ENCODE measurements at places on chromosomes 2 and 18.

GRCh38 chr2:133835821-133836619, 267.8 kb upstream of the NCKAP5 start:
- no peak for DNase-seq

DNA sequence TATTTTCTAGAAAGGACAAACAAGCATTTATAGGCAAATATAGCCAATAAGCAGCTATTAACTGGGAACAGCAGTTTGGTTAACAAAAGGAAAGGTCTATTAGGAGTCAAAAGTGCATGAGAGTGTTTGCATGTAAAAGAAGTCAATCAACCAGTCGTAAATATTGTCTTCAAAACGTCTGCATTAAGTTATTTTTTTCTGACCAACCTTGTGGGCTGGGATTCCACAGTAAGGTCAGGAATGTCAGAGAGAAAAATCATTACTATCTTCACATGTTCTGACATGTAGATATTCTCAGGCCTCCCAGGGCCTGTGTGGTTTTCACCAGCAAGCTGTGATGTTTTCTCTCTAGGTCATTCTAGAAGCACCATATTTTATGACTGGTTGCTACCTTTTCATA, 922.5 kb downstream of the SUCLG1 start:
- DNase-seq, result no peak

GRCh38 chr2:226483143-226483542, 316.5 kb downstream of the IRS1 start:
- DNase-seq, result no peak

- DNase-seq, result no peak
These were observed 405.5 kb downstream of the PARD3B start for GRCh38 chr2:204950695-204951346.

GRCh38 chr2:217934321-217935131, 68.3 kb downstream of the TNS1 start:
- no peak for DNase-seq

DNA sequence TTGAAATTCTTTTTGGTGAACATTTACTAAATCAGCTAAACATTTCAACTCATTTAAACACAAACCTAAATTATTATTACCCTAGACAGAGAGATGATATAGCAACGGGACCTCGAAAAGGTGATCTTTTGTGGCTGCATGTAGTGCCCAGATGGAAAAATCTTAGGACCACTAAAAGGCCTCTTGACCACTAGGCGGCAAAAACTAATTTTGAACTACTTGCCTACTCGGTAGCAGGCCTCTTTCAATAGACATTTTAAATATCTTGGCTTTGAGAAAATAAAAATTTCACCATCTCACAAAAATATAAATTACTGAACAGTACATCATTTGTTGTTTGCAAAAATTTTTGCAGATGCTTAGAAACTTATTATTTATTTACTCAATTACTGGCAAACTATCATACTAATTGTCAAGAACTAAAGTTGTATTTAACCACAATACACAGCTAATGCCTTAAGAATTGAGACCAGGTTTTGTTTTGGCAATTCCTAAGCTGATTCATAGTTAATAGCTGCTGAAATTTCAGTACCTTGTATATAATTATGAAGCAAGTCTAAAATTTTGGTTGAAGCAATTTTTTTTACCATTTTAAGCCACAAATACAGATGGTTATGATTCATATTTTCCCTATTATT, 9.4 kb downstream of the COL3A1 start:
- no peak for DNase-seq

DNA sequence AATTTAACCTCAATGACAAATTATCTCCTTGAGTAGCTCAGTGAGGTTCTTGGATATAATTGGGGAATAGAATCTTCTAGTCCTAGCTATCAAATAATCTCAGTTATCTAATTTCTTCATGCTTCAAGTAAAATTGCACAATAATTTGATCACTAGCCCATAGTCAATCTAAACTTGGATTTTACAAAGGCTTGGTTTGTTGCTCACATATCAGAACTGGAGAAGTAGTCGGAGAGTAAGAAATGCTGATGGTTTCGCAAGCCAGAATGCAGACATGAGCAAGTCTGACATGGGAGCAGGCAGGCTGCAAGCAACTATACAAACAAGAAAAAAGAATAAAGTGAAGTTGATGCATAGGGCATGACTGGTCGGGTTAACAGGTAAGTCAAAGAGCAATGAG, 11.7 kb upstream of the PDE11A start:
- no peak for DNase-seq

- no peak for DNase-seq
These were observed 96.1 kb downstream of the TGIF1 start for GRCh38 chr18:3546106-3546505.

DNA sequence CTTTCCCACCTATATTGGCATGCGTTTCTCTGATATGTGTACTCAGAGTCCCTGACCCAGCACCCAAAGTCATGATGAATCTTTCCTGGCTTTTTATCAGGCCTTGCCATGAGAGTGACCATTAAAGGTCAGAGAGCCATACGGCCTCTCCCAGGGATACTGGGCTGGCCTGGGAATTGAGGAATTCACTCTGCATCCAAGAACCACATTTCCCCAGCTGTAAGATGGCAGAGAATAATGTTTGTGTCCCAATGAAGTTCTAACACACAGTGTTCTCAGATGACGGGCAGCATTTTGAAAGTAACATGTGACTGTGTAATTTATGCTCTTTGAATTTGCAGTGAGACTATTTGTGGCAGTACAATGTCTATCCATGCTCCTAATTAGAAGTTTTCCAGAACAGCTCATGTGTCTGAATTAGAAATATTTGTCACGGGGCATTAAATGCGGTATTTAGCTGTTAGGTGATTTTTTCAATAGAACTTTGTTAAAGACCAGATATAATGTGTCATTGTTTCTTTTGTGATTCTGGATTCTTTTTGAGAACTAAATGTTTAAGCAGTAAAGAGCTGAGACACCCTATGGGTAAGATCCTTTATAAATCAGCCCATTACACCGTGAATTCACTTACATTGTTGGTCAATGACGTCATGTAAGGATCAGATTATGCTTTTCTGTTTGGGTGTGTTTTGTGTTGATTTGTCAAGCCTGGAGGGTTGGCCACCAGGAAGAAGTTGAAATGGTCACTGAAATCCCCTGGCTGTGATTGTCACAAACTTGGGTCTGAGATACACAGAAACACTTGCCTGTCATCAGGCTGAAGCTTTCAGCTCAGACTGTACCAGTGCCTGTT, 7.3 kb upstream of the SLC3A1 start:
- DNase-seq, result no peak

DNA sequence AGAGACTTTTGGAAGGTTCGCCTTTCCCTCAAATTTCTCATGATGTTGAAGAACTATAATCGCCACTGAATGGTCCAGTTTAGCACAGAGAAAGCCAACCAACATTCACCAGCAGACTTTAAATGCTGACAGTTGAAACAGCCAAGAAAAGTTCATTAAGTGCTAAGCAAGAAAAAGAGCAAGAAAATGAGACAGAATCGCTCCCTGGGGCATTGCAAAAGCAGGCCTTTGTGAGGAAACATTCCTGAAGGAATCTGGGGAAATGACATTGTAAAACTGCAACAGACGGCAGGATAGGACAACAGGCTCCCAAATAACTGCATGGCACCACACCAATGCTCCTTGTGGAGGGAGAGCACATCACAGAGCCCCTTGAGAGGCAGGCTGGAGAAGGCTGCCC, 269.3 kb upstream of the ID2 start:
- no peak for DNase-seq

DNA sequence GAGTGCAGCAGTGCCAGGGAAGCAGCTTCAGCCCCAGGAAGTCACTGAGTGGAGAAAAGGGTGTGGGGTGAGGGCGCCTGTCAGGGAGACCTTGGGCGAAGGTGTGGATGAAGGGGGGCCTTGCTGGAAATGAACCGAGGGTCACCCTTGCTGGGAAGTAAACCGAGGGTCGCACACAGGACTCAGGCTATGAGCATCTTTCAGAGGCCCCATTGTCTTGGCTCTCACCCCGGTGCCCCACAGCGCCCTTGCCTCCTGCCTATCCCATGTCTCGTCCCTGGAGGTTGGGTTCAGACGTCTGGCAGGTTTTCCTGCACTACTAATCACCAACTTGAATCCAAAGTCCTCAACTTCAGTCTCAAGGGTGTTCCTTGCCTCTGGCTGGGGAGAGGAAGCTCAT, 122.8 kb upstream of the PXDN start:
- no peak for DNase-seq

- DNase-seq, result no peak
These were observed 9.9 kb upstream of the KLF11 start for GRCh38 chr2:10033251-10034006.

GRCh38 chr2:134407154-134407890, 153.4 kb downstream of the MGAT5 start:
- no peak for DNase-seq

DNA sequence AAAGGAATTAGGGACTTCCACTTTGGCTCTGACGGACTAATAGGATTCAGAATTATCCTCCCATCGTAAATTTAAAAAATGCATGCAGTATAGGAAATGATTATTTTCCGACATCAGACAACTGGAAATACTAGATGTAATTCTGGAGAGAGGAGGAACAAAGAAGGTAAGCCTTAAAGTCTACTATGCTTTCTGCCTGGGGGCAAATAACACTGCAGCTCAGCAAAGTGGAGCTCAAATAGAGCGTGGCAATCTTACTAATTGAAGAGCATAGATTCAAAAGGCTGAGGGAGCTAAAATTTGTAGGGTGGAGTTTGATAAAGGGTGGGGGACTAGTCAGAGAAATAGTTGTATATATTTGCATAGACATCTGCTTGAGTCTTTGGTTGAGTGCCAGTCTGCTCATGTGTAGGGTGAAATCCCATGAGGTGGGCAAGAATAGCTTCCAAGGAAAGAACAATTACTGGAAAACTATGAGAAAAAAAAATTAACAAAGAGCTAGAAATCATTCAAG, 23.8 kb downstream of the COPS8 start:
- DNase-seq, result no peak

DNA sequence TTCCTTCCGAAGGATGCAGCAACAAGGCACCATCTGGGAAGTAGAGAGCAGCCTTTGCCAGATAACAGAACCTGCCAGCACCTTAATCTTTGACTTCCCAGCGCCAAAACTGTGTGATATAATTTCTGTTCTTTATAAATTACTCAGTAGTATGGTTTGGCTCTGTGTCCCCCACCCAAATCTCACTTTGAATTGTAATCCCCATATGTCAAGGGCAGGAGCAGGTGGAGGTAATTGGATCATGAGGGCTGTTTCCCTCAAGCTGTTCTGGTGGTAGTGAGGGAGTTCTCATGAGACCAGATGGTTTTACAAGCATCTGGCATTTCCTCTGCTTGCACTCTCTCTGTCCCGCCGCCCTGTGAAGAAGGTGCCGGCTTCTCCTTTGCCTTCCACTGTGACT, 899.9 kb downstream of the TRIB2 start:
- DNase-seq, result no peak

DNA sequence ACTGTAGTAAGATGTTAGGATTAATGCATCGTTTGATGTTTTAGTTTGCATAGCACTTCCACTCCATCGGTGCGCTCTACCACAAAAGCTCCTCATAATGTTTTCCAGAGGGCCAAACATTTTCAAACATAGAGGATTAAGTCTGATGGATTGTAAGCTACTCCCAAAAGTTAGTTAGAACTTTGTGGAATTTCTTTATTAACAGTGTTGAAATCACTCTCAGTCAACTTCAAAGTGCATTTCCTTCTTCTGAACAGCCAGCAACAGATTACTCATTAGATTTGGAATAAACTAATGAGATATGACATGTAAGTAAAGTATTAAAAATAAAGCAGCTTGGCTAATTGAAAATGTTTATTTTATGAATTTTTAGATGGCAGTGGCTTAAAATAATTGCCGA, 30.1 kb upstream of the CTAGE1 start:
- DNase-seq, result no peak

GRCh38 chr2:207337234-207338219, 171.8 kb upstream of the KLF7 start:
- no peak for DNase-seq

- no peak for DNase-seq
These were observed 26.5 kb downstream of the MSTN start for GRCh38 chr2:190036071-190036470.

DNA sequence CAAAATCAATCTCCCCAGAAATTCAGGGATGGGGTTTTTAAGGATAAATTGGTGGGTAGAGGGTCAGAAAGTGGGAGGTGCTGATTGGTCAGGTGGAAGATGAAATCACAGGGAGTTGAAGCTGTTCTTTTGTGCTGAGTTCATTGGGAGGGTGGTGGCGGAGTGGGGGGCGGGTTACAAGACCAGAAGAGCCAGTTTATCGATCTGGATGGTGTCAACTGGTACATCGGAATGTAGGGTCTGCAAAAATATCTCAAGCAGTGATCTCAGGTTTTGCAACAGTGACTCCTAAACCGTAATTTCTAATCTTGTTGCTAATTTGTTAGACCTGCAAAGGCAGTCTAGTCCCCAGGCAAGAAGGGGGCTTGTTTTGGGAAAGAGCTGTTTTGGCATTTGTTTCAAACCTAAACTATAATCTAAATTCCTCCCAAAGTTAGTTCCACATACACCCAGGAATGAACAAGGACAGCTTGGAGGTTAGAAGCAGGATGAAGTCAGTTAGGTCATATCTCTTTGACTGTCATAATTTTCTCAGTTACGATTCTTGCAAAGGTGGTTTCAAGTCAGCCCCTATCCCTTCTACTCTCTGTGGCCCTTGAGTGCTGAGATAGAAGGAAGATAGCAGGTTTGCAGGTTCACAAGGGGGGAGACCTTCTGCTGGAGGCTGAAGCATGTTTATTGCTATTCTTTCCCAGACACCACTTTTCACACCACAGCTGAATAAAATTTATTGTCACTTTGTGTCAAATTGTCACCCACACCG, 12.3 kb upstream of the CXXC1 start:
- DNase-seq, result no peak

- DNase-seq, result no peak
These were observed 4.3 kb downstream of the COLEC11 start for GRCh38 chr2:3598912-3599854.

- DNase-seq, result no peak
These were observed 96.2 kb downstream of the MAIP1 start for GRCh38 chr2:200051611-200051945.

DNA sequence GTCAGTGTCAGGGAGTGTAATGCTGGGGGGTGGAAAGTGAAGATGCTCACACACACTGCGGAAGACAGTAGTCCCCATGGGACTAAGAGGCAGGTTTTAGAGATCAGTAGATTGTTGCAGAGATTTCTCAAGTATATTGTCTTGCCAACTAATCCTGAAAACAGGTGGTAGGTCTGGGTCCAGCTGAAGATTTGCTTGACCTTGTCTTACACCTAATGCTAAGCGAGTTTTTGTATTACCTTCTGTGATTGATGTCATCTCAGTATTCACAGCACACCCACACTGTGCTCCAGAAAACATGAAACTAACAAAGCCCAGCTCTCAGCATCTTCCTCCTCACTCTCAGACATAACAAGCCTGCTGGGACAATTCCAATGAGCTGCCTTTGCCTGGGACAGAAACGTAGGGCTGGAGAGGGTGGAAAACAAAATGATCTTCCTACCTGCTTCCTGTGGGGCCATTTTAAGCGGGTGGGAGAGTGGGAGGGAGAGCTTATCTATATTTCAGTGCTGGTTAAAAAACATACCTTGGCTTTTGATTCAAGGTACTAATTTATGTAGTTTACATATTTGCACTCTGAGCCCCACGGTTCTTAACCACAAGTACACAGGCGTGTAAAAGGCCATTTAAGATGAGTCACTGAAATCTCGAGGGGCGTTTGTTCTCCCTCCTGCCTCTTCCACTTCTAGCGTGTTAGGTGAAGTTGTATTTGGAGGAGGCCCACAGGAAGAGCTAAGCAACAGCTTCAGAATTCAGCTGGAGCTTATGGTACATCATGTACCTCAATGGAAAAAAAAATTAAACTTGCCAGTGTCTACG, 23.1 kb upstream of the RBMS1 start:
- DNase-seq, result no peak

- no peak for DNase-seq
These were observed 26.9 kb upstream of the NEB start for GRCh38 chr2:151761193-151761592.

All from Jurkat, Clone E6-1 (cell line).